ENCODE measurements at places on chromosomes 13 and 19.

DNA sequence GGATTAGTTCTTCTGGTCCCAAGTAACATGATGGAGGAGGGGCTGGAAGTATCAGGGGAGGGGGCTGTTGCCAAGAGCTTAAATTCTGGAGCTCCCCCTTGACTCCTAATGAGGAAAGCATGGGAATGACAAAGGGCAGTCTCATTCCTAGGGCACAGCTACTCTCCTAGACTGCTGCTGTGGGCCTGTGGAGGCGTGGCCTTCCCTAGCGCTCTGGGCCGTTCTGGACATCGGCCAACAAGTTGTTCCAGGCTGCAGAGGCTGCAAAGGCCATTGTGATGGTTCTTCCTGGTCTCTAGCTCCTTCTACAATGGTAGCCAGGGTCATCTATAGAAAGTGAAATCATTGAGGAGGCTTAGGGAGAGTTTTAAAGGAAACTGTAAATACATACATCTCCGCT lies 916.6 kb downstream of the DIAPH3 start:
- DNase-seq = peak; percentile 60

GRCh38 chr19:41363753-41364523 lies at the start of gene B9D2:
TSS of gene B9D2 (minus strand) at chr19:41364149. CDS start at chr19:41363519, 630 bp downstream.
- DNase-seq = peak; percentile 99

DNA sequence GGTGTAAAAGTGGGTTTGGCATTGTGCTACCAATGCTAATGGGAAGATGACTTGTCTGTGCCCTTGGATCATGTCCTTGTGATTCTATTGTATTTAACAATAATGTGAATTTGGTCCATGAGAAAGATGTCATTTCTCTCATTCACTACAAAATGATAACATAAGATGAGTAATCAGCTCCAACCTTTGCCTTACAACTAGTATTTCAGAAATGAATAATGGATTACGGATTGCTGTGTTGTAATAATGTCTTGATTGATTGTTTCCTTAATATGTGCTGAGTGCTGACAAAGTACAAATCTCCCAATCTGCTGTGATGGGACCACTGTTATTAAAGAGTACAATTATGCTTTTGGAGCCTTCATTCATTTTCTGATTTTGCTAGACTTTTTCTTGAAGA lies 375.0 kb downstream of the PCDH9 start:
- no peak for DNase-seq

GRCh38 chr13:43986421-43986981 lies 106.8 kb downstream of the LACC1 start:
- peak; percentile 11 for DNase-seq

DNA sequence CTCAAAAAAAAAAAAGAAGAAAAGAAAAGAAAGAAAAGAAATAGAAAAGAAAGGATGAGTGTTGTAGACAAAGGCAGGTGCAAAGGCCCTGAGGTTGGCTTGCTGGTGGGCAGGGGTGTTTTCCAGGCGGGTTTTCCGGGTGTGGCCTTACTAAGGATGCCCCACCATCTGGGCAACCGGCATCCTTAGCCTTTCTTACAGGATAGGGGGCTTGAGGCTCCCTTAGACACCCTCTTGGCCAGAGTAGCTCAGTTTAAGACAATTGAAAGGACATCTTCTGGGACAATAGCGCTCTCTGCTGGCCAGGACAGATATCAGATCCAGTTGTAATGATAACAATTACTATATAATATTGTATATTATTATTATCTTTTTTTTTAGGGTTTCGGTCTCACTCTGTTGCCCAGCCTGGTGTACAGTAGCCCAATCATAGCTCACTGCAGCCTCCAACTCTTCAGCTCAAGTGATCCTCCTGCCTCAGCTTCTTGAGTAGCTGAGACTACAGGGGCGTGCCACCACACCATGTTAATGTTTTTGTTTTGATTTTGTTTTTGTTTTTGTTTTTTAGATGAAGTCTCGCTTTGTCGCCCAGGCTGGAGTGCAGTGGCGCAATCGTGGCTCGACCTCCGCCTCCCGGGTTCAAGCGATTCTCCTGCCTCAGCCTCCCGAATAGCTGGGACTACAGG lies 1.4 kb upstream of the QTRT1 start:
- DNase-seq = no peak

- no peak for DNase-seq
Measured at GRCh38 chr13:21823949-21824348, 153.1 kb downstream of the FGF9 start.

- peak; percentile 22 for DNase-seq
Measured at GRCh38 chr13:106981051-106981450, 413.1 kb upstream of the ARGLU1 start.

- DNase-seq = no peak
Measured at GRCh38 chr19:41616792-41617621, 9.9 kb downstream of the CEACAM4 start.

DNA sequence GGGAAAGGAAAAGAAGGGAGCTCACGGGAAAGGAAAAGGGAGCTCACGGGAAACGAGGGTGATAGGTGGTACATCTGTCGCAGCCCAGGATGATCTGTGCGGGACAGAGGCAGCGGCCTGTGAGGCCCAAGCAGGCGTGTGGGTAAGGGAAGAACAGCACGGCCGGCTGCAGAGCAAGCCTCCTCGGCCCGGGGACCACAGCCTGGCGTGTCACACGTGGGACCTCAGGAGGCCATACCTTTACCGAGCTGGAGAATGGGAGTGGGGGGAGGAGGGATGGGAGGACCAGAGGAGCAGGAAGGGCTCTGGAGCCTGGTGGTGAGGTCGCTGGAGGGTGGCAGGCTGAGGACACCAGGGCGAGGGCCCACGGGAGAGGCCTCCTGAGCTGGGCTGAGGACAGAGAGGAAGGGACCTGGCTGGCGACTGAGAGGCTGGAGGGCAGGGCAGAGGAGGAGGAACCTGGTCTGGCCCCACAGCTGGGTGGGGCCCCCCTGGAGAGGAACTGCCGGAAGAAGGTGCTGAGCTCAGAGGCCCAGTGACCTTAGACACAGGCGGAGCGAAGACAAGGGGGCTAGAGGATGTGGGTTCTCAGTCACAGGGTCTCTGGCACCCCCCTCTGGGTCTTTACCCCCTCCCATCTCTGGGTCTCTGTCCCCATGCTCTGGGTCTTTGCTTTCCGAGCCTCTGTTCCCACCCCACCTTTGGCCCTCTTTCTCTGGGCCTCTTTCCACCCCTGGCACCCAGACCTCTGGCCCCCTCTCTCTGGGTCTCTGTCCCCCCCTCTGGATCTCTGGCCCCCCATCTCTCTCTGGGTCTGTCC lies 2.9 kb upstream of the FTL start:
- DNase-seq = peak; percentile 44

DNA sequence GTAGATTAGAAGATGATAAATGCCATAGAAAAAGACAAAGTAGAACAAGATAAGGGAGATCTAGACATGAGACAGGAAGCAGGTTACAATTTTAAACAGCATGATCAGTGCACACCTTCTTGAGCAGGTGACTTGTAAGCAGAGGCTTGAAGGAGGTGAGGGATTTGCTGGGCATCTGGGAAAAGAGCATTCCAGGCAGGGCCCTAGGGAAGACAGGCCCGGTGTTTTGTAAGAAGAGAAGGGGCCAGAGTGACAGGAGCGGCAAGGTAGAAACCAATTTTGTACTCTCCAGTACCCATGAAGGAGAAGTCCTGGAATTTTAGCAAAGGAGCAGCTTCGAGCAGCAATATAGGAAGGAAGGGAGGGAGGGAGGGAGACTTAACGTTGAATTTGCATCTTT lies 296.5 kb downstream of the MZT1 start:
- no peak for DNase-seq

GRCh38 chr13:19888799-19889198 lies 25.4 kb upstream of the ZMYM5 start:
- DNase-seq = no peak

DNA sequence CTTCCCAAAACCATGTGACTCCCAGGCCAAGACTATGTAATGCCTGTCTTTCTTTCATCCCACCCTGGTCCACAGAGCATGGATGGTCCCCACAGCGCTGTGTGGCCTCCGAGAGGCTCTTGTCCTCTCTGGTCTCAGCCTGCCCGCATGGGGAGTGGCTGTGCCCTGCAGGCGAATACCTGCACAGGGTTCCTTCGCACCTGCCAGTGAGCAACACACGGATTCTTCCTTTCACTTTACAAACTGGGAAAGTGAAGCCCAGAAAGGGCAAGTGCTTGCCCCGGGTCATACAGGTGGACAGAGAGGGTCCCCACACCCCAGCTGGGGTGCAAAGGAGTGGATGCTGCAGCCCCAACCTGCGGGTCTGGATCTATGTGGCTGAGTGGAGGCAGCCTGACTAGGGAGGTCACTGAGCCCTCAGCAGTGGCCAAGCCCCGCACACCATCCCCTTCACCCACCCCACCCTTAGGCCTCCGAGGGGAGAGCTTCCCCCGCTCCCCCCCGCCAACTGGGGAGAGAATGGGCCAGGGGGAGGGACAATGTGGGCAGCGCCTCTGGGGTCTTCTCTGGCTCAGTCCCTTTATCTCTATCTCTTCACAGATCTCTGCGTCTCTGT lies 747 bp upstream of the MARK4 start:
- no peak for DNase-seq

GRCh38 chr19:34508540-34508939 lies 27.0 kb downstream of the WTIP start:
- DNase-seq = no peak

GRCh38 chr19:47094557-47095475 lies 18.8 kb downstream of the ZC3H4 start:
- DNase-seq = no peak

GRCh38 chr19:10252707-10253106 lies 693 bp downstream of the MRPL4 start:
- DNase-seq = no peak

DNA sequence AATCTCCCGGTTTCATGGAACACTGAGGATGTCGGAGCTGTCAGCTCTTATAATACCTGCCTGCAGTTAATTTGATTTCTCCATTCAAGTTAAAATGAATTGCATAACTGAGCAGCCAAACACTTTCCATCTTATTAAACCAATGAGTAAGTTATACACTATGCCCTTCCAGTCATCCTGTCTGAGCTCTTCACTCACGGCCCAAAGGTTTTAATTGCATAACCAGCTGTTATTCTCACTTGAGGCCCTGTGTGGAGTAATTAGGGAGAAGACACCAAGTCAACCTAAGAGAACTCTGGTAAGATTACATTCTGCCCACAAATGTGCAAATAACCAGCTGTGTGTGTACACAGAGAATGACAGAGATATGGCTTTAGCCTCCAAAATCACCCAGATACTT lies 303.5 kb downstream of the TBC1D4 start:
- no peak for DNase-seq

GRCh38 chr19:57648331-57649003 lies 15.5 kb downstream of the ZNF211 start:
- DNase-seq = peak; percentile 11

GRCh38 chr19:11510444-11510843 lies 4.8 kb upstream of the ZNF653 start:
- no peak for DNase-seq

- DNase-seq = no peak
Measured at GRCh38 chr19:6721138-6721474, 656 bp upstream of the C3 start.

DNA sequence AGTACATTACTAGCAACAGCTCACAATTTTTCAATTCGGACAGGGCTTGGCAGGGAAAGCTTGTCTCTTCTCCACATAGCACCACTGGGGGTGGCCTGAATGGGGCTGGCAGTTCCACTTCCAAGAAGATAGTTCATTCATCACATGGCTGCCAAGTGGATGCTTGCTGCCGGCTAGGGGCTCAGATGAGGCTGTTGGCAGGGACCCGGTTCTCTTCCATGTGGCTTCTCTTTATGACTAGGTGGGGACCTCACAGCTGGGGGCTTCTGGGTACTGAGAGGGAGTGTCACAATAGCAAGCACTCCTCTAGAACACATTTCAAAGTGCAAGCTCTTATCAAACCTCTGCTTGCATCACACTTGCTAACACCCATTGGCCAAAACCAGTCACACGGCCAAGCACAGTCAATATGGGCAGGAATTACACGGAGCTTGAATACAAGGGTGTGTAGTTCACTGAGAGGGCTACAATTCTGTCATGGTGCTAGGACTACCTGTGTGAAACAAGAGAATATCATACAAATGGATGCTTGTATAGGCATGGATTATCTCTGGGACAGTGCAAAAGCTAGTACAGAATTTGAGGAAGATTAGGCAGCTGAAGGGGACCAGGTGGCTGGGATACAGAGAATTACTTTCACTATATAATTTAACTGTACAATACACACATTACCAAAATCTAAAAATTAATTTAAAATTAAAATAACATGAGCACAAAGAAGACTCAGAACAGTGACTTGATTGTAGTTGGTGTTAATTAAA lies 32.3 kb downstream of the ATP7B start:
- DNase-seq = no peak

Data from pons (tissue), 1 donor.